ENCODE measurements at places on chromosomes 5 and 9.

- DNase-seq, result no peak
Observed at GRCh38 chr9:108099854-108100253, 610.3 kb upstream of the KLF4 start.

DNA sequence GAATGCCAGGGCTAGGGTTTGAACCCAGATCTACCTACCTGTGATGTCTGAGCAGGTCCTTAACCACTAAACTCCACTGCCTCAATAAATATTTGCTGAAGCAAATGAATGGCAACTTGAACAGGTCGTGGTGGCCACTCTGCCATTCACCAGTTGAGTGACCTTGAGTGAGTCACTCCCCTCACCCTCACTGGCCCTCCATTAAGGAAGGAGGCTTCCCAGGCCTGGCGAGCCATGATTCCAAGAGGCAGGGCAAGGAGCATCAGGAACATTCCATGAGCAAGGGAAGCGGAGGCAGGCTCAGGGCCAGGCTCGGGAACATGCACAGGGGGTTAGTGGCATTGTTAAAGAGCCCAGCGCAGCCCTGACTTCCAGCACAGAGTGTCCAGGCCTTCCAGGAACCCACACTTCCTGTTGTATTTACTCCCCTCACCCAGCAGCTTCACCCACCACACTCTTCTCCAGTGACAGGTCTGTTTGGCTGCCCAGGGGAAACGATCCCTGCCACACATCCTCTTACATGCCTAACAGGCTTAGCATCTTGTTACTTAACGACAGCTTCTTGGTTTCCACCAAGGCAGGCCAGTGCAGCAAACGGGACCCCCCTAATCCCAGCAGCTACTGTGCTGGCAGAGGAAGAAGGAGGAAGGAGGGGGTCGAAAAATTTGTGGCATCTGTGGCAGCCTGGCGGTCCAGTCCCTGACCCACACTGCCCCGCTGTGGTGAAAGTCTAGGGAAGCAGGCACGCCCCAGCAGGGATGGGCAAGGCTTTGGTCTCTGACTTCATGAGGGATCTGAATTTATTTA, 43.7 kb upstream of the TTC1 start:
- DNase-seq, result no peak

- no peak for DNase-seq
Observed at GRCh38 chr9:101582553-101582952, 12.2 kb downstream of the PPP3R2 start.

GRCh38 chr5:121399879-121400278, 451.8 kb upstream of the FTMT start:
- no peak for DNase-seq

- DNase-seq, result no peak
Observed at GRCh38 chr5:89722538-89722937, 687.0 kb downstream of the CETN3 start.

- DNase-seq, result no peak
Observed at GRCh38 chr5:78429332-78429980, 69.0 kb downstream of the SCAMP1 start.

- DNase-seq, result no peak
Observed at GRCh38 chr5:168302785-168303184, 11.3 kb downstream of the WWC1 start.

DNA sequence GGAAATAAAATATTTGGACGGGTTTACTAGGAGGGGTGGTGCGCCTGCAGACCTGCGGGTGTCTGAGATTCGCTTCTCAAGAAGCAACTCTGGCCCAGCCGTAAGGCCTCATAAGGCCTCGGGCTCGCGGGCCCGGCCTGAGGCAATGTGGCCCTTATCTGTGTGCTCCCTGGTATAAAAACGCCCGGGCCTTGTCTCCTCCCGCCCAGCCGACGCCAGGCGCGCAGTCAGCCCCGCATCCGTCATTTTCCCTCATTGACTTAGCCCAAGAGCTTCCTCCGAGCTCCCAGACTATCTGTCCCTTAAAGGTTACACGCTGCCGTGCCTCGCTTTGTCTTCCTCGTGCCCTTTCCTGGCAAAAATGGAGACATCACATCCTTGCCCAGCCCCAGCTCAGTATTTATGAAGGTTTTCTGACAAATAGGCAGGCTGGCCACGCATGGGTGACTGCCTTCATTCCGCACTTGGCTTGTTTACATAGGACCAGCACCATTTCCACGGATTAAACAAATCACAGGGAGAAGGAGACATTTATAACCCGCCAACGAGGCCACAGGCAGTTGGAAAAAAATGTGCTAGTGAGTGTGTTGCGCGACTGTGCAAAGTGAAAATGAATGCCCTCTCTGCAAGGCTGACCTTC, 74.5 kb upstream of the TBCA start:
- DNase-seq, result no peak

DNA sequence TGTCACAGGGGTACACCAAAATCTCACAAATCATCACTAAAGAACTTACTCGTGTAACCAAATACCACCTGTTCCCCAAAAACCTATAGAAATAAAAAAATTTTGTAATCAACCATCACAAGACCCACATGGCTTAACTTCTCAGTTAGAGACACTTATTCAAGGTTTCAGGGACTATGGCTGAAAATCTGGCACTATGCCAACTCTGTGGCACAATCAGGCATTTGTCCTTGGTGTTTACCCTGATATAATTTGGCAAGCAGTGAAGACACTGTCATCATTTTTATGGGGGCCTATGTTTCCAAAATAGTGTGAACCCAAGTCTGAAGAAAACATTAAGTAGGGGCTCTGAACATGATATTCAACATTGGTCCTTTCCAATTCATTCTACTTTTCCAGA, 59.0 kb downstream of the ZNF622 start:
- no peak for DNase-seq

DNA sequence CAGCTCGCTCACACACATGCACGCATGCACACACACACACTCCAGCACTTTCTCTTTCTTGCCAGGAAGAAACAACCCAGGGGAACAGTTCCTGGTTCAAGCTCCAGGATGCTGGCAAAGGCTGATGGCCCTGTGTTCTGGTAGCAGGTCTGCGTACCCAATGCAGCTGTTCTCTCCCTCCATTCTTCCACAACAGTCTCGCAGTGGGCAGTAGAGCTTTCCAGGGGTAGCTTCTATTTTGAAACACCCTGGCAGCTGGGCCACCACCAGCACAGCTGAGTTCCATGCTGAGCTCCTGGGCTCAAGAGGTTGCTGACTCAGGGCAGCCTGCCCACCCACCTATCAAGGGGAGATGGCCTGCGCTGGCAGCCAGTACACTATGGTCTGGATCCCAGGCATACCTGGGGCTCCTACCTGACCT, 4.7 kb downstream of the VDAC1 start:
- DNase-seq, result no peak

- no peak for DNase-seq
Observed at GRCh38 chr5:136155761-136156160, 23.1 kb downstream of the SMAD5 start.

DNA sequence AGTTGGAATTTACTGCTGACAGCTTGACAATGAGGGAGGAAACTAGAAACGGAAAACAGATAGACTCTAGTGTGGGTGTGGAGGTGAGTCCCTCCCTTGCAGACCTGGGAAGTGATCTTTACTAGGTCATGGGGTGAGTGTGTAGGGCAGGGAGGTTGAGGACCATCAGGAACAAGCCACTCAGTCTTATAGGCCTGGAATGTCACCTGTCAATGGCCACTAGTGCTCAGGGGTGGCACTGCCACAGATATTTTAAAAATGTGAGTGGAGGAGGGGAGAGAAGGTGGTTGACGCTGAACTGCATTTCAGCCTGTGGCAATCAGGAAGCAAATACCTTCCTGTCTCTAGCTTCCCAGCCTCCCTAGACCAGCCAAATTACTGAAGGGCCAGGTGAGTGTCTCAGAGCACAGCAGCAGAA, 9.0 kb downstream of the OR2S2 start:
- DNase-seq, result no peak

All from HL-60 (cell line).